Progenitor cell of endocrine pancreas (in vitro differentiated cells): ENCODE measurements at places on chromosomes 6 and 20. TPM values are rescaled to one million over a fixed set of nuclear protein-coding genes. Genes with fewer than 3 reads are reported as not detected.

The ENPP3 gene
- not detected in 2 replicates for total RNA-seq

The LTB gene
- total RNA-seq, result 0.57 TPM in 1 of 2 replicates, not detected in the other

The PIM1 gene
- 19.5 and 19.7 TPM in 2 replicates for total RNA-seq

DNA sequence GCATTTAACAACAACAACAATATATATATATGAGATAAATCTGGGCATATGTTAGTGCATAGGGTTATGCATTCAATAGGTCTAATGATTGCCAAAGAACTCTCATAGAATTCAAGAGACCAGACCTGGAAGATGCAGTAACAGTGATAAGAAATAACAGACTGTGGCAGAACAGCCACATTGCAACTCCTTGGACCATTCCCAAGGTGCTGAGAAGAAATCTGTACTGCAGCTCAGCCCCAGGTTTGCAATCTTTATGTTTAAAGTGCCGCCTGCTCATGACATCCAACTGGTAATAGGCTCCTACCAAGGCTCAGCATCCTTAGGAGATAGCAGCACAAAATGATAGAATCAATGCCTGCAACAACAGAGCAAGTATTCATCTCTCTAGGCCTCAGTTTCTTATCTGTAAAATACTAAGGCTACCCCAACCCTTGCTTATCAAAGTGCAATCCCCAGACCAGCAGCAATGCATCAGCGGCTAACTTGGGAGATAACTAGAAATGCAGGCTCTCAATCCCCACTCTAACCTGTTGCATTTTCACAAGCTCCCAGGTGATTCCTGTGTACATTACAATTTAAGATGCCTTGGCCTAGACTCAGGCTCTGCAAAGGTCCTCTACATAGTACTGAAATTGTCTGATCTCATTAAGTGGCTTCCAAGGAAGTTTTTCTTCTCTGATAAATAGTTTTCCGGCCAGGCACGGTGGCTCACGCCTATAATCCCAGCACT is 30.6 kb upstream of the PIM1 start:
- DNase-seq, result no peak

- DNase-seq, result no peak
These were observed 816.5 kb downstream of the BCKDHB start for GRCh38 chr6:80922916-80923455.
